Cerebellum (tissue), 4 donors: ENCODE measurements at places on chromosomes 1 and 21.

- no peak for DNase-seq
These were observed 107.7 kb downstream of the POU2F1 start for GRCh38 chr1:167328306-167328815.

DNA sequence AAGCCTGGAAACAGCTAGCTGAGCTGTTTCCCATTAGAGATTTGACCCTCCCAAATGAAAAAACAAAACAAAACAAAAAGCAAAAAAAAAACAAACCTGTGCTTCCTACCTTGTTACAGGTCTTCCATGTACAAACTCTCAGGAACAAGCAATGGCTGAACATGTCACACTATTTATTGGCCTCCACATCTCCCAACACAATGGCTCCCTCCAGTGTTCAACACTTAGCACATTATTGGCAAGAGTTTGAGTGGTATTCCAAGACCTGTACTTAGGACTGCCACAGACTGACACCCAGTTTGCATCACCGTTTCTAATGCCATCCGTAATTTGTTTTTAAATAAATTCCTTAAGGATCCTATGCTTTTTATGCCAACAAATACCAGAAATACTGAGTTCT is 195.0 kb upstream of the OLFM3 start:
- peak; percentile 64 for DNase-seq

GRCh38 chr1:2645776-2646175 is 13.0 kb upstream of the MMEL1 start:
- DNase-seq, result no peak

DNA sequence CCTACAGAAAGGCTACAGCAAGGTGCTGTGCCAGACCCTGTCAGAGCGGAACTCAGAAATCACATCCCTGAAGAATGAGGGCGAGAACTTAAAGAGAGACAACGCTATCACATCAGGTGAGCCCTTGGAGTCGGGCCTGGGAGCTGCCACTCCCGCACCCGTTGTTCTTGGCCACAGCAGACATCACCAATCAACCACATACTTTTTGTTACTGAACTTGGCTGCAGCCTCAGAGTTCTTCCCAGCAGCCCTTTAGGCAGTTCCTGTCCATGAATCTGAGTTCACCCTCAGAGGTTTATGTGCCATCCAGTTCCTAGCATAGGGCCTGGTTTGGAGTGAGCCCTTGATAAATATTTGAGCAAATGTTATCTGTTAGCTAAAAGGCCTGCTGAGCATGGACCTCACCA is 61.6 kb downstream of the FHAD1 start:
- no peak for DNase-seq

DNA sequence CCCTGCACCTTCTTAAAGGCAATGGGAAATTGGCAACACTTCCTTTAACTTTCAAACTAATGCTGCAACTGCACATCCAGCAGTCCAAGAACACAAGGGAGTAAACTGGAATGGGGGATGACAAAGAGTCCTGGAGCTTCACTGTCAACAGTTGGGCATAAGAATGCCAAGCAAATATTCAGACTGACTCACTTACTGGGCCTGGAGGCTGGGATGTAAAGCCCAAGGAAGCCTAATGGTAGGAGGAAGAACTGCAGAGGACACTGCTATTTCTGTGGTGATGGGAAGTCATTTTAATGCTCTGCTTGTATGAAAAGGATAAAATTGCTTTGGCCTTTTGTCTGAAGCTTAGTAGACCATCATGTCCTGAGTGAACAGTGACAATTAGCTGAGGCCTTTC is 15.7 kb upstream of the DMRTA2 start:
- no peak for DNase-seq
